ENCODE measurements at places on chromosomes 1 and 21. TPM values are rescaled to one million over a fixed set of nuclear protein-coding genes. Genes with fewer than 3 reads are reported as not detected.

DNA sequence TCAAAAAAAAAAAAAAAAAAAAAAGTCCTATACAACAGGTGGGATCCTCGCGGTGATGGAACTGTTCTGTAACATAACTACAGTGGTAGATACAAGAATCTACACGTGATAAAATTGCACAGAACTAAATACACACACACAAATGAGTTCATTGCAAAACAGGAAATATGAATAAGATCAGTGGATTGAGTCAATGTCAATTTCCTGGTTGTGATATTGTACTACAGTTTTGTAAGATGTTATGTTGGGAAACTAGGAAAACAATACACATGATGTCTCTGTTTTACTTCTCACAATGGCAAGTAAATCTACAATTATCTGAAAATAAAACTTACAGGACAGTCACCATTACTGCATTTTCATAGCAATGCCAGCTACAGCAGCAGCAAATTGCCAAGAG, 59.8 kb downstream of the ITGB3BP start:
- DNase-seq = no peak

Gene PLA2G2D
- not detected for total RNA-seq

Gene KRTAP19-6
- not detected for total RNA-seq

Gene IGSF3
- total RNA-seq = 14.4 TPM

GRCh38 chr1:19021845-19022244, 65.4 kb upstream of the IFFO2 start:
- DNase-seq = no peak

Gene PCSK9
- total RNA-seq = 58.6 TPM

- peak; percentile 99 for DNase-seq
These were observed 2.8 kb downstream of the MYCL start for GRCh38 chr1:39898648-39899603.

DNA sequence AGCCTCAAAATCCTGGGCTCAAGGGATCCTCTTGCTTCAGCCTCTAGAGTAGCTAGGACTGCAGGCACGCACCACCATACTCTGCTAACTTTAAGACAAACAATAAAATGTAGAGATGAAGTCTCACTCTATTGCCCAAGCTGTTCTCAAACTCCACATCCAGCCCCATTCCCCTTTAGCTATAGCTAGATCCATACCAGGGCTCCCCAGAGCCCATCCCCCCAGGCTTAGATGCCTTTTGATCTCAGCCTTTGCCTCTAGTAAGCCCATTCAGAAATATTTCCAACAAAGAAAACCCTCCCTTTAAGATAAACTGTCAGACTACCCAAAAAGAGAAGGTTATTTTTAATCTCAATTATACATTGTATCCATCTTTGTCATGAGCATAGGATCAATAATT, 325.4 kb downstream of the CHRM3 start:
- DNase-seq = no peak
